Keratinocyte (primary cell): ENCODE measurements at places on chromosomes 5 and 9.
A peak's percentile ranks its signal among the peaks of the same experiment; 100 is the strongest.

DNA sequence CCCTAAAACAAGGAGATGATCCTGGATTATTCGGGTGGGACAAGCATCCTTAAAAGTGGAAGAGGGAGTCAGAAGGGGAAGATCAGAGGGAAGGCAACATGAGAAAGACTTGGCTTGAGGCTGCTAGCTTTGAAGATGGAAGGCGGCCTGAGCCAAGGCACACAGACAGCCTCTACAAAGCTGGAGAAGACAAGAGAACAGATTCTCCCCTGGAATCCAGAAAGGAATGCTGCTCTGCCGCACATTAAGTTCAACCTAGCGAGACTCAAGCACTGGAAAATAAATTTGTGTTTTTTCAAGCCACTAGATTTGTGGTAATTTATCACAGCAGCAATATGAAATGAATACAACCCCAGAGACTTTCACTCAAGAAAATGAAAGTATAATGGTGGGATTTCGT lies 17.9 kb downstream of the SLC36A3 start:
- H3K4me1 ChIP-seq: no peaks in the 10 kb centered on the region
- no peaks in the 10 kb centered on the region for H3K36me3 ChIP-seq
- H3K27me3 ChIP-seq: no peaks in the 10 kb centered on the region

DNA sequence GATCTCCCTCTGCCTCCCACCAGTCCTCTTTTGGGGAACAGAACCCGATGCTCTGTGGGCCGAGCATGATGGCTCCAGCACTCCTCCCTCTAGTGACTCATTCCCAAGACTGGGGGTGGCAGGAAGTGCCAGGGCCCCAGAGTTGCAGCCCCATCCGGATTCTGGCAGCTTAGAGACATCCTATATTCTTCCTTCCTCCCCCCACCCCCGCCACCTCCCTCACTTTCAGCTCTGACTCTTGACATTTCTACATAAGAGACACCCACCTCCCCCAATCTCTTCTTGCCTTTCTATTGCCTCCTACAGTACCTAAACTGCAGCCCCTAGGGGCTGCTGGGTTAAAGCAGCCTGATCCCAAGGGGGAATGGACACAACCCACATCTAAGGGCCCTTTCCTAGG lies 47.1 kb upstream of the MATR3 start:
- no peaks in the 10 kb centered on the region for H3K36me3 ChIP-seq
- H3K27ac ChIP-seq: peak overlapping the region; percentile 26
- DNase-seq: peak; percentile 23
- peaks cover 12% of the 10 kb centered on the region for H3K4me1 ChIP-seq
- H3K27me3 ChIP-seq: no peaks in the 10 kb centered on the region
- no peak overlapping the region for H3K4me3 ChIP-seq

DNA sequence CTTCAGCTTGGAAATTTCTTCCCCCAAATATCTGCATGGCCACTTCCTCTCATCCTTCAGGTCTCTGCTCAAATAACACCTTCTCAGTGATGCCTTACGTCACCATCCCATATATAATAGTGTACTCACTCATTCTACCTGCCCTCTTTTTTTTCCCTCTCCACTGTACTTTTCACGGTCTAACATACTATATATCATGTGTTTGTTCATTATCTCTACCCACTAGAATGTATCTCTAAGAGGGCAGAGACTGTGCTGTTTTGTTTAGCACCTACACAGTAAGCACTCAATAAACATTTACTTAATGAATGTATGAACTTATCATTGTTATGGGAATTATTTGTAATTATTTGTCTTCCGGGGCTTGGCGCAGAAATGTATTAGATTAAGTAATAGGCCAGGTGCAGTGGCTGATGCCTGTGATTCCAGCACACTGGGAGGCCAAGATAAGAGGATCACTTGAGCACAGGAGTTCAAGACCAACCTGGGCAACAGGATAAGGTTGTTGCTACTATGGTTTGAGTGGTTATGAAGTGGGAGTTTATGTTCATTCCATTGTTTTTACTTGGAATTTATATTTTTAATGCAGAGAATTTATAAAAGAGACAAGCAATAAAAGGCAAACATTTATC lies 6.0 kb upstream of the IL13 start:
- no peak overlapping the region for H3K4me3 ChIP-seq
- DNase-seq: no peak
- H3K27me3 ChIP-seq: peaks cover 33% of the 10 kb centered on the region
- H3K27ac ChIP-seq: no peak overlapping the region
- H3K36me3 ChIP-seq: no peaks in the 10 kb centered on the region

- no peak for DNase-seq
- peaks cover 70% of the 10 kb centered on the region for H3K4me1 ChIP-seq
- H3K36me3 ChIP-seq: peaks cover 27% of the 10 kb centered on the region
- H3K4me3 ChIP-seq: peak within 1 kb of the TSS; percentile 74
Observed at GRCh38 chr5:180802325-180803180, at the start of gene MGAT1. MGAT1 (minus strand) TSS chr5:180802806; CDS start chr5:180792971, 9,835 bp downstream.

DNA sequence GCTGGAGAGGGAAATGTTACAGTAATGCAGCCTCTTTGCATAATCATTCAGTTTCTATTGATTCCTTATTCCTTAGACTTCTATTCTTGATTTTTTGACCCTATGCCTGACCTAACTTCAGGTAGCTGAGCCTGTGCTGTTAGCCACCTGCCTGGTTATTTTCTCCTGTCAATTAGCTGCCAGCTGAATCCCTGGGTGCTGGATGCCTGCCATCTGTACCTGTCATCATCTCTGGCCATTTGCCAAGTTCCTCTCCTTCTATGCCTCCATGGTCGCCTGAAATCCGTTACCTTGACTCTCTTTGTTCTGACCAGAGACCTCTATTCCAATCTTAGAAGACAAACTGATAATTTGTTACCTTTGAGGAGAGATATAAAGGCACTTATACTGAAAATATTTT lies 178.3 kb downstream of the CAVIN4 start:
- no peaks in the 10 kb centered on the region for H3K36me3 ChIP-seq
- no peaks in the 10 kb centered on the region for H3K4me1 ChIP-seq
- H3K27me3 ChIP-seq: no peaks in the 10 kb centered on the region
- no peak for DNase-seq
- H3K27ac ChIP-seq: no peak overlapping the region
- H3K4me3 ChIP-seq: no peak overlapping the region

DNA sequence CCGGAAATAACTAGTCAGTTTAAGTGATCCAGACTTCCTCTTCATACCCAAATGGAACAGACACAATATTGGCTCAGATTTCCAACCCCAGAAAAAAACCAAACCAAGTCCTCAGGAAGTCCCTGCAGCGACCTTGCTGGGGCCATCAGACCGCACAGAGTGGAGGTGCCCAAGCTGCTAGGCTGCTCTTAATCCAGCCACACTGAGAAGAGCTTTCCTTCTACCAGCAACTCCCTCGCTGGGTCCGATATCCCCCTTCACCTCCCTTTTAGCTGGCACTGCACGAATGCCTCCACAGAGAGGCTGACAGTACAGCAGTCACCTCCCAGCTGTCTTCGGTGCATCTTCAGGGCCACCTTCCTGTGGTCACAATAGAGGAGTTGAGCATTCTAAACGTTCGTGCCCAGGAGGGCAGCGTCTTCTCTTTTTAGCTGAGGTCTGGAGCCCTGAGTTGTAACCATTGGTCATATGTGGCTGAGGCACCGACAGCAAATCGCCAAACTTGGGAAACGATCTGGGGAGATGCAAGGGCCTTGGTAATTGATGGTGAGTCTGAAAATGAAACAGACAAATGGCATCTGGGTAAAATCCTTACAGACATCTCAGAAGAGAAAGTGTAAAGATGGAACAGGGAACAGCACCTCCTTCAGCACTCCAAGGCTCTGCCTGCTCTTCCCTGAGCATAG lies 5.7 kb downstream of the NAIF1 start:
- H3K4me1 ChIP-seq: peaks cover 8% of the 10 kb centered on the region
- DNase-seq: no peak
- H3K27me3 ChIP-seq: no peaks in the 10 kb centered on the region
- no peaks in the 10 kb centered on the region for H3K36me3 ChIP-seq
- H3K27ac ChIP-seq: no peak overlapping the region
- H3K4me3 ChIP-seq: no peak overlapping the region

- no peak for DNase-seq
- H3K27me3 ChIP-seq: no peaks in the 10 kb centered on the region
- H3K27ac ChIP-seq: no peak overlapping the region
- H3K36me3 ChIP-seq: peaks cover 6% of the 10 kb centered on the region
- no peak overlapping the region for H3K4me3 ChIP-seq
- H3K4me1 ChIP-seq: peaks cover 8% of the 10 kb centered on the region
Observed at GRCh38 chr9:95115104-95115503, 202.4 kb downstream of the FANCC start.

DNA sequence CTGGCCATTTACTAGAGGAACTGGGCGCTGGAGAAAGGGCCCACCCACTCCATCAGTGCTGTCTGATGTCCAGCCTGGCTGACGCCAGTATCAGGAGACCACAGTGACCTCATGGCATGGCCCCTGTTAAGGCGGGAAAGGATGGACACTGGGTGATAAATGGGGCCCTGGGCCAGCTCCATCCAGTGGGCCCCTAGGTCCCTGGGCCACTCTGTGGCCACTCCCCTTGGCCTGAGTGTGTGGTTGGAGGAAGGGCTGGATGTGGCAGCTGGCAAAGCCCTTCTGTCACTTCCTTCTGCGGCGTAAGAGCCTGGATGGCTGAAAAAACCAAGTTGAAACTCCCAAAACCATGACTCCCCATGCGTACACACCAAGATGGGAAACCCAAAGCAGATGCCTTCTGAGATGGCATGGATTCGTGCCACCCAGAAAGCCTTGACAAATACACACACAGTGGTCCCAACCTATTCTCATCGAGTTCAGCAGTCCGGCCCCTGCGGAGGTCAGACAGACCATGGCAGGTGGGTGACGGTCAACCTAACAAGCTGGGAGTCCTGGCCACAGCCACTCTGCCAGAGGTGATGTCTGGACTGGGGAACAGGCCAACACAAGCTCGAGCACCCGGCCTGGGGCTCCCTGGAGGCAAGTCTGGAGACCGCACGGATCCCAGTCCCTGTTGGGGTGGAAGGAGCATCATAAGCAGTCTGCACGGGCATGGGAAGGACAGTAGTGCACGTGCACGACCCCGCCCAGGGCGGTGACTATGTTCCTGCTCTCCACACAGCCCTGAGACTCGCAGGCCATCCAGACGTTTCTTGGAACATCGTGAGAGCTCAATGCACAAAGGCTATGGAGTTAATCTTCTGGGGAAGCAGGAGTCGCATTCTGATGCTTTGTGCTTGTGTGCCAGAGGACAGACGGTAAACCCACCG lies 45.2 kb upstream of the NOTCH1 start:
- H3K4me1 ChIP-seq: no peaks in the 10 kb centered on the region
- no peak overlapping the region for H3K4me3 ChIP-seq
- DNase-seq: no peak
- H3K27me3 ChIP-seq: peaks cover 45% of the 10 kb centered on the region
- H3K27ac ChIP-seq: no peak overlapping the region
